ENCODE measurements at places on chromosomes 16 and 17.

DNA sequence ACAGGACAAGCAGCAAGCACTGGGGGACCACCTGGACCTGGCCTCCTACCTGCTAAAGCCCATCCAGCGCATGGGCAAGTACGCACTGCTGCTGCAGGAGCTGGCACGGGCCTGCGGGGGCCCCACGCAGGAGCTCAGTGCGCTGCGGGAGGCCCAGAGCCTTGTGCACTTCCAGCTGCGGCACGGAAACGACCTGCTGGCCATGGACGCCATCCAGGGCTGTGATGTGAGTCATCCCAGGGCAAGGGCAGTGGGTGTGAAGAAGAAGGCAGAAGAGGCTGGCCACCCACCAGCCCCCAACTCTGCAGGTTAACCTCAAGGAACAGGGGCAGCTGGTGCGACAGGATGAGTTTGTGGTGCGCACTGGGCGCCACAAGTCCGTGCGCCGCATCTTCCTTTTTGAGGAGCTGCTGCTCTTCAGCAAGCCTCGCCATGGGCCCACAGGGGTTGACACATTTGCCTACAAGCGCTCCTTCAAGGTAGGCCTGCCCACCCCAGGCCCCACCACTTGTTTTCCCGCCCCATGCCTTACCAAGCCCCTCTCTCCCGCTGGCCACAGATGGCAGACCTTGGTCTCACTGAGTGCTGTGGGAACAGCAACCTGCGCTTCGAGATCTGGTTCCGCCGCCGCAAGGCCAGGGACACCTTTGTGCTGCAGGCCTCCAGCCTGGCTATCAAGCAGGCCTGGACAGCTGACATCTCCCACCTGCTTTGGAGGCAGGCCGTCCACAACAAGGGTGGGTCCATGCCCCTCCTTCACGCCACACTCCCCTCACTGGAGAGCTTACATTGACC, 7.3 kb downstream of the PLEKHG4 start:
- no peak for DNase-seq

GRCh38 chr17:6413065-6413464, 21.9 kb downstream of the AIPL1 start:
- no peak for DNase-seq

GRCh38 chr16:57636184-57636583, 7.8 kb downstream of the ADGRG1 start:
- no peak for DNase-seq

- DNase-seq = no peak
Observed at GRCh38 chr17:69856946-69857345, 218.1 kb upstream of the KCNJ16 start.

DNA sequence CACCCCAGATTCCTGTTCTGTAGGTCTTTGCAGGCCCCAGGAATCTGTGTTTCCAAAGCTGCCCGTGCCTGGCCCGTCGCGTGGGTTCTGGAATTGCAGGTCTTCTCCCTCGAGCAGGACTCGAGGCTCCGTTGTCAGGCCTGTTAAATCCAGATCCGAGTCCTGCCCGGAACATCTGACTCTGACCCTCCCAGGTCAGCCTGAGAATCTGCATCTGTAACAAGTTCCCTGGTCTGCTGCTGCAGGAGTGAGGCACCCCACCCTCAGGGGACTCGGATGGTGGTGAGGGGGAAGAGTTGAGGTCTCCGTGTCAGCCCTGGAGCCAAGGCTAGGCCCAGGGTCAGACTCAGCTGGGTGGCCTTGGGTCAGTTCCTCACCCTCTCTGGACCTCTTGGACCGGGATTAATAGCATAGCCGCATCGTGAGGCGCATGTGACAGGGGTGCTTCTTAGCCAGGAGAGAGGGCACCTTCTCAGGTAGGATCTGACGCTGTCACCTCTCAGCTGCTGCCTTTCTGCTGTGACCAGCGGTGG, 8.8 kb downstream of the SPIRE2 start:
- no peak for DNase-seq
